ENCODE measurements at places on chromosomes 7 and 10. TPM values are rescaled to one million over a fixed set of nuclear protein-coding genes. Genes with fewer than 3 reads are reported as not detected.

SDK1 gene
- total RNA-seq, result 0.47 TPM

HOXA13 gene
- not detected for total RNA-seq

EPO gene
- not detected for total RNA-seq

SPDYE2 gene
- total RNA-seq, result 0.39 TPM

GRCh38 chr7:50863053-50863452 is 80.4 kb upstream of the GRB10 start:
- no peak for DNase-seq
- no peak overlapping the region for H3K27ac ChIP-seq
- H3K4me1 ChIP-seq, result no peaks in the 10 kb centered on the region
- H3K27me3 ChIP-seq, result no peaks in the 10 kb centered on the region

DNA sequence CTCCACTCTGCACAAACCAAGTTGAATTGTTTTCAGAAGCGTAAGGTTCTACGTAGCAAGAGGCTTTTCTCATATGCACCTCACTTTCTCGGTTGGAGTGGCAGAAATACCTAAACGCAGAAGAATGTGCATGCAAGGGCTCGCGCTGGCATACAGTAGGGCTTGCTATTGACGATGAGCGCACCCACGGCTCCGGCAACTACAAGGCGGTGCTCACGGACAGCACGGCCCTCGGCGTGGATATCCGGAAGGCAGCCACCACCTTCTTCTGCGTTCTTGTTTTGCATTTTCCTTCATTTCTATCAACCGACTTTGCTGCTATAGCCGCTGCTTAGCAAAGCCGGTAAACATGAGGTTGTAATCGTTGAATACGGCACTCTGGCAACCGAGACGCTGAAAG is 51.1 kb upstream of the UBE3C start:
- no peak overlapping the region for H3K4me3 ChIP-seq
- H3K4me1 ChIP-seq, result no peaks in the 10 kb centered on the region

DNA sequence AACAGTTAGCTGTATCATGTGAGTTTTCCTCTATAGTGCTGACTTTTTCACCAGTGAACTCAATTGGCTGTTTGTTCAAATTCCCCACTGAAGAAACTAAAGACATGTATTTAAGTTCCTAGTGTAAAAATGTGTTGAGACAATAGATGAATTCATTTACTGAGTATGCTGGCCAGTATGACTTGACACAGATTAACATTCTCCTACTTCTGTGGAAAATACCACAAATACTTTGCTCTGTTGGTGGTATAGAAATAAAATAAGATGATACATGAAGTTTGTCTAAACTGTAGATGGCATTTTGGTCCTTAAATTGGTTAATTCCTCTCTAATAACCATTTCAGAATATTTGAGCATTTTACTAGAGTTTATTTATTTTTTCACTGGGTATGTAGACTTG is 227.7 kb upstream of the TEX47 start:
- no peak for DNase-seq
- H3K4me3 ChIP-seq, result no peak overlapping the region
- H3K4me1 ChIP-seq, result no peaks in the 10 kb centered on the region
- no peaks in the 10 kb centered on the region for H3K27me3 ChIP-seq
- no peak overlapping the region for H3K27ac ChIP-seq

DNA sequence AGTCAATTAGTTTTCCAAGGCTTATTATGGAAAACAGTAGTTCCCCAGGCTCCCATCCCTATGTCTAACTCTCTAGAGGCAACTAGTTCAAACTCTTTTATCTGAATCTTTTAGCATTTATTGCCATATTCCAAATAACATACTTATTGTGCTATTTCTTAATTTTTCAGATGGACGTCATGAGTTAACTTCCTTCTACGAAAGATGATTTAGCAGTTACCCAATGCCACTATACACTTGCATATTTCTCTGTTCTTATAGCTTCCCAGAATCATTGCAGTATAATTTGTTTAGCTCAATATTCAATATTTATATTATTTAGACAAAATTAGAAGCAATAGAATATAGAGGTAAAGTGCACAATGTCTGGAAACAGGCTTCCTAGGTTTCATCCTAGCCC is 52.8 kb downstream of the REEP3 start:
- H3K4me3 ChIP-seq, result no peak overlapping the region
- H3K36me3 ChIP-seq, result no peaks in the 10 kb centered on the region
- H3K4me1 ChIP-seq, result peaks cover 10% of the 10 kb centered on the region
- H3K27me3 ChIP-seq, result no peaks in the 10 kb centered on the region
- no peak for DNase-seq
- no peak overlapping the region for H3K27ac ChIP-seq

DNA sequence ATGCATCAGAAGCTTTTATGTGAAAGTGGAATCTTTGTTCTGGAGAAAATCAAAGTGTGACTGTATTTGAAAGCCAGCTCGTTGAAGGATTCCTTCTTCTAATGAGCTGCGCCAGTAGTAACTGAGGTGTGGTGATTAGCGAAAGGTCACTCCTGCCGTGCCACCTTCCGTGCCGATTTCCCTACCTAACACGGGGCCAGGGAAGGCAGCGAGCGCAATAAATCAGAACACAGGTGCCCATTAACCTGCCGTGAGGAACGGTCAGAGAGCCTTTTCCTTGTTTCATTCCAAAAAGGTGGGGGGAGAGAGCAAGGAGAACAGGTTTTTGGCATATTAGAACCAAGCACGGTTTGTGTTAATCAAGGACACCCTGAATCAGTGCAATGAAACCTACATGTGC is 258.0 kb downstream of the CELF2 start:
- no peaks in the 10 kb centered on the region for H3K27me3 ChIP-seq
- DNase-seq, result no peak
- no peak overlapping the region for H3K4me3 ChIP-seq
- no peak overlapping the region for H3K27ac ChIP-seq
- H3K4me1 ChIP-seq, result peaks cover 5% of the 10 kb centered on the region

GRCh38 chr7:148159331-148159730 is 431.2 kb upstream of the C7orf33 start:
- H3K36me3 ChIP-seq, result no peaks in the 10 kb centered on the region
- H3K27me3 ChIP-seq, result no peaks in the 10 kb centered on the region
- no peak overlapping the region for H3K4me3 ChIP-seq

DNA sequence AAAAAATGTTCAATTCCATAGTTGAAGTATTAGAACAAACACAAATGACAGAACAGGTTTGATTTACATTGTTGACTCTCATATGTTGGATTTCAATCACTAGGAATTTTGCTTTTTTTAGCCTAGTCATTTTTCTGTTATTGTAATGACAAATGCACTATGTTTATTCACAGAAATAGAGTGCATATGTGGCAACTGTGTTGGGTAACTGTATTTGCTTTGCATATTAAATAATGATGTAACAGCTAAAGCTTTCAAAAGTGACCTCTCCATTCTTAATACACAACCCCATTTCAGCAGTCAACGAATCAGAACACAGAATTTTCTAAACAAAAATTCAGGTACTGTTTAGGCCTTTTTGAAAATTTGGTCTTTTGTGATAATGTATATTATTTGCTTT is 54.0 kb upstream of the SLC26A5 start:
- peaks cover 4% of the 10 kb centered on the region for H3K27me3 ChIP-seq
- no peak for DNase-seq
- no peak overlapping the region for H3K4me3 ChIP-seq
- no peak overlapping the region for H3K27ac ChIP-seq

- H3K36me3 ChIP-seq, result no peaks in the 10 kb centered on the region
- H3K4me1 ChIP-seq, result peaks cover 12% of the 10 kb centered on the region
- no peak overlapping the region for H3K27ac ChIP-seq
- H3K4me3 ChIP-seq, result no peak overlapping the region
- no peaks in the 10 kb centered on the region for H3K27me3 ChIP-seq
Measured at GRCh38 chr7:55436457-55436856, 71.3 kb downstream of the LANCL2 start.

DNA sequence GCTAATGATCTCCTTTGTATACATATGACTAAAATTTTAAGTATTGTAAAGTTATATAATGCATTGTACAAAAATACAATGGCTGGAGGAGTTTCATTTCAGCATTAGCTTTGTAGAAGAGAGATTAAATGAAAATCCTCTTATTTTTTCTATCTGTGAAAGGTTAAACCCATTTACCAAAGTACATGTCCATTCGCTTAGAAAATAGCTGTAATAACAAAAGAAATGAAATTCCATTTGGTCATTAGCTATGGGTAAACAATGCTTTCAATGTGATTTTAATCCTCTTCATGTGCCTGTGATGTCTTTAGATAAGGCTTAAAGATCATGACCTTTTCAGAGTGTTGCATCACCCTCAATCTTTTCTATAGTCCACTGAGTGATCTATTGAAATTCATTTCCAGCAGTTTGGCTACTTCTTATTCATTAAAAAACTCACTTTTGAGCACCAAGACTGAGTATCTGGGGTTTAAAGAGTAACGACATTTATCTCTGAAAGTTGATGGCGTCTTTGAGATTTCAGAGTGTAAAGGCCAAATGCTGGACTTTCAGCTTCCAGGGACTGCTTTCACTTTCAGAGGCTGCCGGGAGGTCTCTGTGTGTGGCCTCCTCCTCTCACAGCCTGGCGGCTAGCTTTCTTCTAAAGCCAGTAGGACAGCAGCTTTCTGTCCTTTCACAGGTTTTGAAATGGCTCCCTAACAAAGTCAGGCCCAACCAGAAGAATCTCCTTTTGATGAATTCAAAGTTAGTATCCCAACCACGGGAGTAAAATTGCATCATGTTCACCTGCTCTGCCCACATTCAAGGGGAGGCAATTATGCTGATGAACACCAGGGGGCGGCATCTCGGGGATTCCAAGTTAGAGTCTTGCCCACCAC is 701.4 kb upstream of the COBL start:
- no peak for DNase-seq
- H3K27ac ChIP-seq, result no peak overlapping the region
- H3K36me3 ChIP-seq, result no peaks in the 10 kb centered on the region
- H3K4me3 ChIP-seq, result no peak overlapping the region
- no peaks in the 10 kb centered on the region for H3K4me1 ChIP-seq

GRCh38 chr10:87635498-87636312 is 24.0 kb upstream of the PAPSS2 start:
- no peaks in the 10 kb centered on the region for H3K36me3 ChIP-seq
- no peak overlapping the region for H3K27ac ChIP-seq
- no peaks in the 10 kb centered on the region for H3K4me1 ChIP-seq
- DNase-seq, result no peak
- no peak overlapping the region for H3K4me3 ChIP-seq
- peaks cover 2% of the 10 kb centered on the region for H3K27me3 ChIP-seq

All from CD4-positive, CD25-positive, alpha-beta regulatory T cell (primary cell).